ENCODE measurements at places on chromosomes 13 and 19. TPM values are rescaled to one million over a fixed set of nuclear protein-coding genes. Genes with fewer than 3 reads are reported as not detected.

DNA sequence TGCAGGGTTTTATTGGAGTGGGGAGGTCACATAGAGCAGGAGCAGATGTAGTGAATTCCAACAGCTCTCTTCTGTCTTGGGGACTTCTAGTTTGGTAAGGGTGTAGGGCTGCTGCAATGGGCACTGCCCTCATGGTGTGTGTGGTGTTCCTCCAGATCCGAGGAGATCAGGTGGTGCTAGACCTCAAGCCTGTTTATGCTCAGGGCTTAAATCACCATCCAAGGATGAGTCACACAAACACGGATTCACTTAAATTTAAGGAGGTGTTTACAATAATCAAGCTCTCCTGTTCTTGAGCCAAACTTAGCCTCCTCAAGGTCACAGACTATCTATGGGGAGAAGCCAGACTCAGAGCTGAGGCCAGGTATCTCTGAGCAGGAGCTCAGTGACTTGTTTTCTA, 23.0 kb downstream of the HS6ST3 start:
- DNase-seq = no peak

- no peak for DNase-seq
These were observed 15.7 kb downstream of the STK11 start for GRCh38 chr19:1220976-1221903.

DNA sequence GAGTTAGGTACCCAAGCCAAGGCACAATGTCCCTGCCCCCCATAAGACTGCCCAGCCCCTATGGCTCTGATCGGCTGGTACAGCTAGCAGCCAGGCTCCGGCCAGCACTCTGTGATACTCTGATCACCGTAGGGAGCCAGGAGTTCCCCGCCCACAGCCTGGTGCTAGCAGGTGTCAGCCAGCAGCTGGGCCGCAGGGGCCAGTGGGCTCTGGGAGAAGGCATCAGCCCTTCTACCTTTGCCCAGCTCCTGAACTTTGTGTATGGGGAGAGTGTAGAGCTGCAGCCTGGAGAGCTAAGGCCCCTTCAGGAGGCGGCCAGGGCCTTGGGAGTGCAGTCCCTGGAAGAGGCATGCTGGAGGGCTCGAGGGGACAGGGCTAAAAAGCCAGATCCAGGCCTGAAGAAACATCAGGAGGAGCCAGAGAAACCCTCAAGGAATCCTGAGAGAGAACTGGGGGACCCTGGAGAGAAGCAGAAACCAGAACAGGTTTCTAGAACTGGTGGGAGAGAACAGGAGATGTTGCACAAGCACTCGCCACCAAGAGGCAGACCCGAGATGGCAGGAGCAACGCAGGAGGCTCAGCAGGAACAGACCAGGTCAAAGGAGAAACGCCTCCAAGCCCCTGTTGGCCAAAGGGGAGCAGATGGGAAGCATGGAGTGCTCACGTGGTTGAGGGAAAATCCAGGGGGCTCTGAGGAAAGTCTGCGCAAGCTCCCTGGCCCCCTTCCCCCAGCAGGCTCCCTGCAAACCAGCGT, 3.0 kb upstream of the KMT2B start:
- DNase-seq = no peak

Gene ZNF829
- polyA plus RNA-seq = 0.97 TPM

Gene HTR2A
- not detected for polyA plus RNA-seq

Measured in H1 (cell line).